ENCODE measurements at places on chromosomes 4 and X. TPM values are rescaled to one million over a fixed set of nuclear protein-coding genes. Genes with fewer than 3 reads are reported as not detected.

- no peak for DNase-seq
Measured at GRCh38 chr4:1738410-1738809, 17.1 kb downstream of the TACC3 start.

DNA sequence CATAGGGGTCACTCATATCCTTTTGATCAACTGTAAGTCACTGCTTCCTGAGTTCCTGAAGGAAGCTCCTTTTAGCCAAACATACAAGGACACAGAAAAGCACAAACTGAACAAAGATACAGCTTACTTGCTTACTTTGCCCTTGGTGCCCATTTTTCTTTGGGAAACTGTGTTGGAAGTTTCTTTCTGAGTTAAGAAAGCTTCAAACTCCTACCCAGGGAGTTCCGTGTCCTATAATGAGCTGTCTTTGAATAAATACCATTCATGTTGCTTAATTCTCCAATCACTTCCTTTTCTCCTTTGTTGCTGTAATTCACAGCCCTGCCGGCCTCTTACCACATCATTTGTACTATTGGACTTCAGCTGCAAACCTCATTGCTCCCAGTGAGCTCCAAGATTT, at the start of gene ADH4:
Gene ADH4 (minus strand): TSS at position 228 of the 400 bp plus-strand sequence. CDS start 75 bp downstream, at position 153.
- DNase-seq, result no peak

GRCh38 chr4:985123-985830, 1.6 kb upstream of the IDUA start:
- no peak for DNase-seq

DNA sequence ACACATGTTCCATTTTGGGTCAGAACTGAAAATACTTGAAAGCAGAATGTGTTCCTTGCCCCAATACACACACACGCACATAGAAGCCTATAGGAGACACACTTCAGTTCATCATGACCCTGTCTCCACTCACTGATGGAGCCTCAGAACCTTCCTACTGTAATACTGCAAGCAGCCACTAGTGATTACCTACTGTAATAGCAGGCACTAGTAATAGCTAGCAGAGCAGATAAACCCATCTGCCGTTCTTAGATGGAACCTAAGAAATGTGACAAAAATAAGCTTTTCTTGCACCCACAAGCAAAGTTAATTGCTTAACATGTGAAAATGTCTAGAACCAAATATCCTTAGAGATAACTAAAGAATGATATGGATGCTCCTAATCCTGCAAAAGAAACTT, 13.6 kb downstream of the AMTN start:
- DNase-seq, result no peak

GRCh38 chr4:1723131-1723801, 1.9 kb downstream of the TACC3 start:
- DNase-seq, result no peak

GRCh38 chr4:32700838-32701237, 1980.7 kb downstream of the PCDH7 start:
- no peak for DNase-seq

- DNase-seq, result no peak
Measured at GRCh38 chr4:147862043-147862692, 130.3 kb downstream of the ARHGAP10 start.

DNA sequence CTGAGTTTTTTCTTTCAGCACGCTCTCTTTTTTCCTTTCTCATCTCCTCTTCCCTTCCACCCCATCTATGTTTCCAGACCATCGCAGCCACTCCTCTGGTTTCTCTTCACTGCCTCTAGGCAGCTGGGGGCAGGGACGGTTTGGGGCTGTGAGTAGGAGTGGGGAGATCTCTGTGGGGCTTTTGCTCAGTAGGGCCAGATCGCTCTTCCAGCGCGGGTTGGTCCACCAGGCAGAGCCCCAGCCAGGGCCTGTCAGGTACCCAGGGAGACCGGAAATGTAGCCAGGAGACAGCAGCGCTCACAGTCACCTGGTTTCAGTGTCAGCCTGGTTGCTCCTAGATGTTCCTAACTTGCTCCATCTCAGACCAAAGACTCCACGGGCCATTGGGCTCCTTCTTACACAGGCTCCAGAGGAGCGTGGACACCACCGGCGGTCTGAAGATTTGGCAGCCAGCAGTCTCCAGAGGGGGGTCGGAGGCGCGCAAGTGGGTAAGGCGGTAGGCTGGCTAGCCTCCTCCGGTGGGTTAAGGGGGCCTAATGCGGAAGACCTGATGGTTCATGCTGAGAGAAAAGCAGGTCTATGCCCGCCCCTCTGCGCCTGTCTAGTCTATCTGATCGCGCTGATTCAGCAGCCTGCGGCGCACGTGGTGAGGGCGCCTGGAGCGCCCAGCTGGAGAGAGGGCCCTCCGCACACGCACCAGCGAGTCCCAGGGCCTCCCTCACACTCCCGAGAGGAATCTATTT, 1.8 kb downstream of the FGF5 start:
- DNase-seq, result no peak

GRCh38 chr4:137226221-137226620, 306.1 kb downstream of the PCDH18 start:
- no peak for DNase-seq

- DNase-seq, result no peak
Measured at GRCh38 chrX:44785652-44786051, 58.2 kb upstream of the DUSP21 start.

DNA sequence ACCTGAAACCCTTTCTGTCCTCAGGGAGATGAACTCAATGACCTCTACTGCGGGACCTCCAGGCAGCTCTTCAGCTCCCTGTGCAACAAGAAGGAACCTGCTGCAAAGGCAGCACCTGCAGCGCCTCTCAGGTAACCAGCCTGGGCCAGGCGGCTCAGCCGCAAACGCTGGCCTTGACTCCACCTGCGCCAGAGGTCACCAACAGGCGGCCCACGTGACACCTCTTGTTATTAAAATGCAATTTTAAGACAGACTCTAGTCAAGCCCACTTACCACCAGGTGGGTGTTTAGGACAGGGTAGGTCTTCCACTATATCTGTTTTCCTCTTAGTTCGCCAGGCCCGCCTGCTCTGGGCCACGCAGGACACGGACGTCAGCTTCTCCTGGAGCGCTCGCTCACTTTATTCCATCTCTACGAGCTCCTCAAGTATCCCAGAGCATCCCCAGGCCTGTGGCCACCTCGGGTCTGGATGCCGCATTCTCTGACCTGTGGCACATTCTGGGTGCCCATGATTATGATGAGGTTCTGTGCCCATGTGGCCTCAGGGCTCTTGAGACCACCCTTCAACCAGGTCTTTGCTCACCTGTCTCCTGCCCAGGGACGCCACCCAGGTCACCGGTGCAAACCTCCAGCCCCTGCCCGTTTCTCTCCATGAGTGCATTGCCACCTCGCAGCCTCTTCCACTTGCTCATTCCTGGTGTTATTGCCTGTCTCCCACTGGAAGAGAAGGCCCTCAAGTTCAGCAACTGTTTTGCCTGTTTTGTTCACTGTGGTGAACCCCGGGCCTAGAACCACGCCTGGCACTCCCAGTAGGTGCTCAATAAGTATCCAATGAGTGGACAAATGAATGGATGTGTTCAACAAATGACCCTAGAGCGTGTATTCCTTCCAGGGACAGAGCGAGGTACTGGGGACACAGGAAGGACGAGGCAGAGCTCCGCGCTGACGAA, 32.8 kb upstream of the JAKMIP1 start:
- DNase-seq, result no peak

DNA sequence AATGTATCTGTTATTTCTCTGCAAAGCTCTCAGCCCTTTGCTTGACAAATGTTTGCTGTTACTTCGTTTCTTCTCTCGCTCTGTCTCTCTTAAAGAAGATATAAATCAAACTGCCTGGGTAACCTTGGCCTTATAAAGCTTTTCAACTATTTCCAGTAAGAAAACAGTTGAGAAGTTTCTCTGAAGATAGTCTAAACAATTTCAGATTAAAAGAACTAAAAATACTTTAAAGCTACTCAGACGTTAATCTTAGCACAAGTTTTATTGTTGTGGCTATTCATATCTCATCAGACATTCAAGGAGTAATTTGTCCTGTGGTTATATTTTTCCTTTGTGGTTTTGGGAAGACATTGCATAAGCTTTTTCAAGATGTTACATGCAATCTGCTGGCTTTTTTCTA, 22.6 kb downstream of the HOPX start:
- DNase-seq, result no peak

Gene SORBS2
- 60.4 TPM for total RNA-seq

Gene DUSP21
- total RNA-seq, result not detected

Gene C4orf36
- not detected for total RNA-seq

Gene EFHC2
- total RNA-seq, result 3.2 TPM

Measured in vagina (tissue), 2 donors.